RPMI8226 (cell line): ENCODE measurements at places on chromosomes 4 and X.

DNA sequence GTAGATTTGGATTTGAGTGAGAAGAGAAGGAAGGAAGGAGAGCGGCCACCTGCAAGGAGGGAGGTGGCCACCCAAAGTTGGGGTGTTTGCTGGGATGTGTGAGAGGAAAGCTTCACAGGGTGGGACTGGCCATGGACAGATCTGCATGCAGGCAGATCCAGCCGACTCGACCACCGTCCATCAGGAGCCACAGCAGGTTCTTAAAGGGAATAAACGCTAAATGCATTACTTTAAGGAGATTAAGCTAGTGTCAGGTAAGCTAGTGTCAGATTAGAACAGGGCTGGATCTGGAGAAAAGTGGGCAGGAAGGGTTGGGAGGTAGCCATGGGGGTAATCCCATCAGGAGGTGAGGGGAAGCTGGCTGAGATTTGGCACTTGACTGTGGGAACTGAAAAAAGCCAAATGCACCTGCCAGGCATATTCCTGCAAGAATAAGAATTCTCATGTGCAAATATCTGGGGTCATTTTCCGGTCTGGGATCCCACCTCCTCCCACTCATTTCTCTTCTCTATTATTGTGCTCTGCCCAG lies 79.6 kb downstream of the MGST2 start:
- no peak for DNase-seq

DNA sequence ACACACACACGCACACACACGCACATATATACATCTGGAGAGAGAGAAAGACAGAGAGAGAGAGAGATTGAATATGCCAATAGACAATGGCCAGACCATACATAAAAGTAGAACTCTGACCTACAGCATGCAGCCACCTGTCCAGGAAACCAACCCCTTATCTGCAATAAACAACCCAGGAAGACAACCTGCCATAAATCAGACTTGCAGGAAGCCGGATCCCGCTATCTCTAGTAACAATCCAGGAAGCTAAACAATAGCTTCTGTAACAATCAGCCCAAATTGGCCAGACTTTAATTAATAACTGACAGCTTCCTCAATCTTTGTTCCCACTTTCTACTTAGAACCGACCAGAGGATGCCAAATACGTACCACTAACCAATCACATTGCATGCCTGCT lies 173.2 kb downstream of the LDB2 start:
- no peak for DNase-seq

- DNase-seq: no peak
Observed at GRCh38 chrX:129496625-129497024, 26.7 kb downstream of the SMARCA1 start.

DNA sequence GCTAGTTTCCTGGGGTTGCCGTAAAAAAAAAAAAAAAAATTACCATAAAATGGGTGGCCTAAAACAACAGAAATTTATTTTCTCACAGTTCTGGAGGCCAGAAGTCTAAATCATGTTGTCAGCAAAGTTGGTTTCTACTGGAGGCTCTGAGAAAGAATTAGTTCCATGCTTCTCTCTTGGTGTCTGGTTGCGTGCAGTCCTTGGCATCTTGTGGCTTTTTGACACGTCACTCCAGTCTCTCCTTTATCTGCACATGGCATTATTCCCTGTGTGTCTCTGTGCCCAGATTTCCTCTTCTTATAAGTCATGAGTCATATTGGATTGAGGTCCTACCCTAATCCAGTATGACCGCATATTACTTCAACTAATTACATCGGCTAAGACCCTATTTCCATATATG lies 38.7 kb downstream of the SPATA4 start:
- DNase-seq: no peak

- peak; percentile 5 for DNase-seq
Observed at GRCh38 chr4:154349829-154350228, 141.8 kb downstream of the DCHS2 start.

DNA sequence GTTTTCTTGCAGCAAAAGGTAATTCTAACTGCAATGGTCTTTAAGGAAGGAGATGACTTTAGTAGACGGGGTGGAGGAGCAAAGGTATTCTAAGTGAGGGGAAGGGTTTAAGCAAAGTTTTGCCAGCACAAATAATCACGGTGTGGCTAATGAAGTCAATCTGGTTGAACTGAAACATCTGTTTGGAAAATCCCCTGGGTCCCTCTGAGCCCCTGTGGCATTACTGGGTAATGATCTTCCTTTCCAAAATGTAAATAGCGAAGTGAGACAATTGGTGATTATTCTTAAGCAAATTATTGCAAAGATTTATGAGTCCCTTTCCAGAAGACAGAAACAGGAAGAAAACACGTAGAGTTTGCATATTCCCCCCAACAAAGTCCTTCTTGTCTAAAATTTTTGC lies 47.2 kb downstream of the FGFBP1 start:
- no peak for DNase-seq

DNA sequence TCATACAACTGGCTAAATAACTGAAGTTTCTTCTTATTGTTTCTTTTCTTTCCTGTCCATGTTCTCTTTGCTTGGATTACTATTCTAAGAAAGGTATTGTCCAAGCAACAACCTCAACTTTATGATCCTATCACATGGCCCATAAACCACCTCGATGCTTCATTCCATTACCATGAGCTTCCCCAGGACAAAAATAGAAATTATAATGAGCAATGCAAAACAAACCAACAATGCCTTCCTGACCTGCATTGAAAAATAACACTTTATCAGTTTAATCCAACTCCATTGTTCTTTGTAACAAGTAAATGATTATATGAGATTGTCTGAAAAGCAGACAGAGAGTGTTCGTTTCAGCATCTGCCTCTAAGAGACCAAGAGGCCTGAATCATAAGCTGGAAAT lies 148.8 kb downstream of the HS6ST2 start:
- DNase-seq: no peak

- no peak for DNase-seq
Observed at GRCh38 chr4:10608501-10609219, 75.9 kb downstream of the CLNK start.

GRCh38 chrX:20567108-20567507 lies 300.4 kb upstream of the RPS6KA3 start:
- DNase-seq: no peak

DNA sequence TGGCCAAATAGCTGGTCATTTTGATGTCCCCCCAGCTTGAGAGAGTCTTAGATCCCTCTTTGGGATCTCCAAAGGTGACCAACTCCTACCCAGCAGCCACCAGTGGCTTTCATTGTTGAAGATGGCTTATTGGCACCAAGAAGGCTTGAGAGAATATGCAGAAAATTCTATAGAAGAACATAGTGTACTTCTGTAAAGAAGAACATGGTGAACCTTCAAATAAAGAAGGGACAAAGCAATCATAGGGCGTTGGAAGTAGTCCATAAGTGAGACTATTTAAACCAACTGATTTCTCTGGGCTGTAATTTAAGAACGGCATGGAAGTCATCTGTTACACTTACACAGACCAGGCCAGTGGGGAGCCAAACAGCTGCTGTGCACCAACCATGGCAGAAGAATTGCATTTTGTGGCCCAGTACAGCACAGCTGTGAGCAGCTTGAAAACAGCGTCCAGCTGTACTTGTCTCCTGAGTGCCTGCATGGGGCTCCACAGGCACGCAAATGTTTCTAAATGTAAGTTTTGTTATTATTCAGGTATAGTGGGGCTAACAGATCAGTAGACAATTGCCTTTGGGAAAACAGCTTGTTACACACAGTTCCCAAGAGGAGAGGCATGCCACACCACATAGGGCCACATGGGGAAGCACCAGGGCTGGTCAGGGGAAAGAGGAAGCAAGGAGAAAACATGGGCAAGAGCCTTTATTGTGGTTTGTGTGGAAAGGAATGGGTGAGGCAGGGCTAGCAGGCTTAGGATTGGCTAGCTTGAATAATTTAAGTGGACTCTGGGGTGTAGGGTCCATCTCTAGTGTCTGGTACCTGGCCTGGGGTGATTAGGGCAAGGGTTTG lies 125.0 kb downstream of the ARHGAP6 start:
- no peak for DNase-seq

- peak; percentile 64 for DNase-seq
Observed at GRCh38 chrX:129678614-129679195, 23.9 kb upstream of the APLN start.

DNA sequence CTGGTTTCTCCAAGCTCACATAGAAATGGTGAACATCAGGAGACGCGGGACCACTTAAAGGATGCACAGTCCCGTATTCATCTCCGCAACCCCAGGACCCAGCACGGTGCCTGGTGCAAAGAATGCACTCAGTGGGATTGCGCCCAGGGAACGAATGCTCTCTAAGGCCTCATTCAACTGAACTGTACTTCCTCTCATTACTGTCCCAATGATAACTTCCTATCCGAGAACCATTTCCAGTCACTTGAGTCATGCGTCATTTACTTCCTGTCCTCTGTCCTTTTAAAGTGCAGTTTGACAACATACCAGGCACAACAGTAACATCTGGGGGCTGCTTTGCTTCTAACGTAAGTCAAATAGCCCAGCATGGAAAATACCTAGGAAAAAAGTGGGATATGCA lies 75.7 kb downstream of the RBM47 start:
- DNase-seq: no peak

DNA sequence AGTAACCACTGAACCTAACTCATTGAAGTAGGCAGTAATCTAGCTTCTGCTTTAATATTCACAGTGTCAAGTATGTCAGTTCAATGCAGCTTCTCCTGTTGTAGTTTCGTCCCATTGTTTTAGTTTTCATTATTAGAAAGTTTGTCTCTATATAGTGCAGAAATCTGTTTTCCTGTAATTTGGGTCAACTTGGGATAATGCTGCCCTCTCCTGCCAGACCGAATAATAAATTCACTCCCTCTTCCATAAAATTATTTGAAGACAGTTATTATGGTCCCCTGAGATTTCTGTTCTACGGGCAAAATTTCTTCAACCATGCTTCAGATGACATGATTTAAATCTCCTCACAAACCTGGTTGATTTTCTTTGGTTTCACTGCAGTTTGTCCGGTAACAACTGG lies 4.6 kb upstream of the LUZP4 start:
- DNase-seq: no peak

DNA sequence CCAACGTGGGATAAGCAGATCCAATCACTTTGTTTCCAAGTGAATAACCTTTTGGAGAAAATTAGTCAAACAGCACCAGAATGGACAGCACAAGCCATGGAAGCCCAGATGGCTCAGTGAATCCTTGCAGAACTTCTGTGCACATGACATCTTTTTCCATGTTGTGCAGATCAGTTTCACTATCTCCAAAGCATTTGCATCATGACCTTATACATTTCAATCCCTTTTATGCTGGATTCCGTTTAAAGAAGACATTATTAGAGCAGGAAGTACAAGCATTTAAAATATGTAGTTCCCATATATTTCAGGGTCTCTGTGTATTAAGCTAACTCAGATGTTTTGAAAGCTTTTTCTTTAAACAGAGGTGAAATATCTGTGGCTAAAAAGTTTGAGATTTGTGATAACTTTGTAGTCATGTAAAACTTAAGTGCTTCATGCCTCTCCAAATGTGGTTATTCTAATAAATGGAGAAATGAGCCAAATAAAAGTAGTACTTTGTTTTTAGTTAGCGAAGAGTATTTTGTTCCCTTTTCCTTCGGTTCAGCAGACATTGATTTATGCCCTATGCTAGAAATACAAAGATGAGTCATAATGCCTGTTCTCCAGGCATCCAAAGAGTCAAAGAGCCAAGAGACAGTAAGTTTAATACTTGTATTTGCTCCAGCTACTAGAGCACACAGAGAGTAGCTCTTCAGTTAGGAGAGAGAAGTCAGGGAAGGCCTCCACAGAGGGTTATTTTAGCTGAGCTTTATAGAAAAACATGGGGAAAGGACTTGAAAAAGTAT lies 39.0 kb downstream of the PLAC8 start:
- no peak for DNase-seq

DNA sequence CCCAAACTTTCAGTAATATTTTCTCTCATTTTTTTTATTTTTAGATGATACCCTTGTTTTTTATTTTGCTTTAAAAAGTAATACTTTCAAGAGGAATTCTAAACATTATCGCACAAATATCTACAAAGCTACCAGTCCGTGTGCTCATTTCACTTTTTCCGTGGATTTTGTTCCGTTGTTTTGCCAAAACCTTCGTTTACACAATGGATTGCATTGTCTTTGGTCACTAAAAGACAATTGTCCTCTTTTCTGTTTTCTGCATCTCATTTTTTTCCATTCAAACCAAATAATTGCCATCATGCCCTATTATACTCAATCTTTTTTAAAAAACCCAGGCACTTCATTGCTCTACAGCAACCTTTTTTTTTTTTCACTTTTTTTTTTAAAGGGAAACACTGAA lies 214.9 kb downstream of the CXXC4 start:
- DNase-seq: no peak

GRCh38 chr4:69760455-69760854 lies at the start of gene SULT1B1:
Gene SULT1B1, minus strand, starts transcription at chr4:69760620. Its CDS starts 5,403 bp downstream, at chr4:69755217.
- DNase-seq: no peak

DNA sequence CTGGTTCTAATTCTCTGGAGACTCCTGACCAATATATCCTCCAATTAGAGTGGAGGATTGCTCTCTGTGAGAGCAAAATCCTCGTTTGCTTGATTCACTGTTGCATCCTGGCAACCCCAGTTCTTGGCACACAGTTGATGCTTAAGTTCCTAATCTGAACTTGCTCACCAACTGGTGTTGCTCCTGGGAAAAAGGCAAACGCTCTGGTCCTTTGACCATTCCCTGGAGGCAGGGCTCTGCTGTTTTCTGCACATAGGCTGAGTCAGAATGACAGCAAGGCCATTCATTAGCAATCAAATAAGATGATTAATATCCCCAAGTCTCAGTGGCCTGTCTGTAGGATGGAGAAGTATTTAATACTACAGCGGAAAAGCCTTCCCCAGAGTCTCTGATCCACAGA lies 172.7 kb upstream of the TBC1D9 start:
- DNase-seq: no peak
